ENCODE measurements at places on chromosomes 1 and 21.

DNA sequence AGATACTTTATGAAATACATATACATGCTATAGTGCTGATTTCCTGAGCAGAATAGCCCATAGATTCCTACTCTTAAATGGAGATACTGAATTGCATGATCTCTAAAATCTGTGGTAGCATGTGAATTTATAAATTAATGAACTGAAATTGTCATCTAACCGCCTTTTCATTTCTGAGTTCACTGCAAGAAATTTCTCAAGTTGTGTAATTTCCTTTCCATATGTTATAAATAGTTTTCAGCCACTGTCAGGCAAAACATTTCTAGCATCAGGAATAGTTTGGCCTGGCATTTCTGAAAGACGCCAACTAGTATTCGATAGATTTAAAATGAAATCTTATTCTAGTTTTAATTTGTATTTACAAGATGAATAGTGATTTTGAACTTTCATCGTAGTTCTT lies 310.1 kb downstream of the USH2A start:
- DNase-seq, result no peak

DNA sequence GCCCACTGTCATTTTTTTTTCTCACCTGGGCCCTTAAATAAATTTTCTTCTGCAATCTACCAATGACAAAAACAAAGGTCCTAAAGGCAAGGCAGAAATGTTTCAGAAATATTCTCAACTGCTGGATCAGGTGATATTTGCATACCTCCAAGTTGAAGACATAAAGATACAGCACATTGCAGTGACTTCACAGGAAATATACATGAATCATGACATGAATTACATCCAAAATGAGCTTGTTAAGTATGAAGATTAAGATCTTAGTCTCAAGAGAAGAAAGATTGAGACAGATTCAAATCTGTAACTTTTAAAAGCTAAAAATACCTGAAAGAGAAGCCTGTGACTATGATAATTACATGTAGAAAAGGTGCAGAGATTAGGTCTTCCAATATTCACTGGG lies 207.8 kb downstream of the SIPA1L2 start:
- DNase-seq, result no peak

- no peak for DNase-seq
These were observed 50.6 kb downstream of the RPS6KA1 start for GRCh38 chr1:26580116-26580515.

GRCh38 chr1:84271441-84272151 lies 29.9 kb upstream of the SAMD13 start:
- peak; percentile 17 for DNase-seq

GRCh38 chr1:238336531-238336930 lies 445.8 kb upstream of the ZP4 start:
- no peak for DNase-seq

DNA sequence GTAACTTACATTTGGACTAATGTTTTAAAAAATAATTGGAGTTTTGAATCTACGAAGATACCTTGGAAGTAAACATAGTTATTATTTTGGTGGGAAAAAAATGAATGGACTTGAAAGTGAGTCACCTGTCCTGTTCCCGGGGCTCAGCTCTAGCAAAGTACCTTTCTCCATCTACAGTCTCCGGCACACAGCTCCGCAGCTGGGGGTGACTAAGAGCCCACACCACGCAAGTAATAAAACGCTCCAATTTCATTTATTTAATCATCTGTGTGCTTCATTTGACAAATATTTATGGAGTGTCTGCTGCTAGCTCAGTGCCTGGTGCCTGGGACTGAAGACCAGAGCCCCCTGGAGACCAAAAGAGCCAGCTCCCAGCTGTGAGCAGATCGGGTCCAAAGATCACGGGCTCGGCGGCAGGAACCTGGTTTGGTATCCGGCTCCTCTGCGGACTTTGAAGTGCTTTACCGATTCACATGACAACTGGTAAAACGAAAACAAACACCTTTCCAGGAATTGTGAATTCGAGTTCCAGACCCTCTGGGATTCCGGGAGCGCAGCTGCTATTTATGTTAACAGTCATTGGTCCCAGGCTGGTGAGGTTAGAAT lies 1.7 kb upstream of the RIPK4 start:
- DNase-seq, result no peak

DNA sequence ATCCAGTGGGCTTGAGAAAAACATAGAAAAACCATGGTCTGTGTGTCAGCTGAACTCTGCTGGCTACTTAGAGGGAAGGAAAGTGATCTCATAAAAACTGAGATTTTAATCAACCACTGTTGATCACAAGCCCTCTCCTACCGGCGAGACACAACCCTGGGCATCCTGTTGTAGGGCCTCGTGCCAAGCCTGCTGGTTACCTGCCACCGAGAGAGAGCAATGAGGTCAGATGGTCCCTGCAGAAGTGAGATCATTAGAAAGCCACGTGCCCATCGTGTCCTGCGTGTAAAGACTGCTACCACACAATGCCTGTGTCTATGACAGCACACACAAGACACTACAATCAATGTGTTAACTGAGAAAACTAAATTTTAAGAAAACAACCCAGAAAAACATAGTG lies 41.7 kb upstream of the GPR153 start:
- DNase-seq, result no peak

DNA sequence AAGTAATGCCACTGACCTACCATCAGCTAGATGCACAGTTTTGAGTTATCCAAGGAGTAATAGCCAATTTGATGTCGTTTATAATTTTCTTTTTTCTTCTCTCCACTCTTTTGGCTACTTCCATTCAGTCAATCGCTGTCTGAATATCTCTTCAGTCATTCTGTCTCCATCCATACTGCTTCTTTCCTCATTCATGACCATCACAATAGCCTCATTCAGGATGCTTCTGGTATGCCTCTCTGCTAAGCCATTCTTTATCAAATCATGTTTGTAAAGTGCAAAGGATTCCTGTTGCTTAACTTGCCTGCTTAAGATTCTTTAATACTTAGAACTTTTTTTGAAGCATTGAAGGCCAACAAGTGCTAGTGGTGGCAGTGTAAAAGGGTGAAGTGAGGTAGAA lies 20.2 kb downstream of the TYW3 start:
- no peak for DNase-seq

DNA sequence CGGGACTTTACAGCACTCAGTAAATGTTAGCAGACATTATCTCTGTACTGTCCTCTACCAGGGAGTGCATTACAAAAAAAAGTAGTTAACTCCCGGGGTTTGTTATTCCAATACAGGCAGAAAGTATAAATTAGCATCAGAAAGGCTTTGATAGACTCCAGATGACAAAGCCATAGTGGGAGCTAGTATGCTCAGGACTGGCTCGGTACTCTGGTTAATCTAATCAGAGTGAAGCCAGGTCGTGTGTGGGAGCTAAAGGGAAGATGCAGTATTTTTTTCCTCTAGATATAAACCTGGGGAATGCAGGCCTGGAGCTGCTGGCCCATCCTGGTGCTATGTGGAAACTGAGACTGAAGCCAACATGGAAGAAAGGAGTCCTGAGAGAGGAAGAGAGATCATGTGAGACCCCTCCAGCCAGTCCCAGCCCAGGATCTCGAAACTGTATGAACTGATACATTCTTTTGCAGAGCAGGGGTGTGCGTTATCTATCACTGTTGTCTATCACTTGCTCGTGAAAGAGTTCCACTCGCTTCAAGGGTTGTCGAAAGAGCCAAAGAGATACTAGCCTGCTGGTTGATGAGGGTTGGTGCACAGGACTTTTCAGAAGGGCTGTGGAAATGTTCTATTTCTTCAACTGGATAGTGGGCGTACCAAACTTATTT lies 125.8 kb downstream of the PLPP3 start:
- DNase-seq, result no peak

- no peak for DNase-seq
These were observed 20.0 kb downstream of the USP25 start for GRCh38 chr21:15749861-15750159.

GRCh38 chr1:9435153-9435636 lies 104.1 kb upstream of the SLC25A33 start:
- no peak for DNase-seq

- no peak for DNase-seq
These were observed 10.5 kb upstream of the IRF2BP2 start for GRCh38 chr1:234620272-234621126.

GRCh38 chr1:211013346-211014240 lies 120.4 kb downstream of the KCNH1 start:
- DNase-seq, result no peak

GRCh38 chr1:1206376-1206965 lies at the start of gene TNFRSF18:
TNFRSF18 (minus strand) TSS chr1:1206592; CDS start chr1:1206571, 21 bp downstream.
- DNase-seq, result no peak

GRCh38 chr1:12644829-12645228 lies 944 bp downstream of the AADACL4 start:
- no peak for DNase-seq

GRCh38 chr21:41600961-41601572 lies 93.1 kb upstream of the TMPRSS2 start:
- DNase-seq, result no peak

- no peak for DNase-seq
These were observed 43.6 kb downstream of the RAP1GAP start for GRCh38 chr1:21625390-21626190.

- no peak for DNase-seq
These were observed 136.1 kb downstream of the RWDD3 start for GRCh38 chr1:95369985-95370690.

GRCh38 chr1:225567789-225568188 lies 85.1 kb downstream of the ENAH start:
- no peak for DNase-seq

DNA sequence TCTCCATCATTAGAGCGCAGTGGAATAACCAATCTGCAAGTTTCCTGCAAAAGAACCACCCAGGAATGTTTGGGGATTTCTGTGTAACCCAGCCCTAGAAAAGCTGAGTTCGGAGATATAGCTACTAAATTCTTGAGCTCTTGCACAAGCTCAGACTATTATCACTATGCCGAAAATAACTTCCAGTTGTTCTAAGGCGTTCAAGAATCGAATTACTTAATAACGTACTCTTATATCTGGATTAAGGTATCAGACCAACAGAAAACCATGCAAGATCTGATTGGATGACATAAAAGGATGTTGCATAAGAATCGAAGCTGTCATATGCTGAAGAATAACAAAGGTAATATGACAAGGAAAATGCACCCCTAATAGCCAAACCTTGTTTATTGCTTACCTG lies 7.5 kb upstream of the LAMC2 start:
- DNase-seq, result no peak

- DNase-seq, result no peak
These were observed 134.7 kb upstream of the VANGL1 start for GRCh38 chr1:115506924-115507589.

DNA sequence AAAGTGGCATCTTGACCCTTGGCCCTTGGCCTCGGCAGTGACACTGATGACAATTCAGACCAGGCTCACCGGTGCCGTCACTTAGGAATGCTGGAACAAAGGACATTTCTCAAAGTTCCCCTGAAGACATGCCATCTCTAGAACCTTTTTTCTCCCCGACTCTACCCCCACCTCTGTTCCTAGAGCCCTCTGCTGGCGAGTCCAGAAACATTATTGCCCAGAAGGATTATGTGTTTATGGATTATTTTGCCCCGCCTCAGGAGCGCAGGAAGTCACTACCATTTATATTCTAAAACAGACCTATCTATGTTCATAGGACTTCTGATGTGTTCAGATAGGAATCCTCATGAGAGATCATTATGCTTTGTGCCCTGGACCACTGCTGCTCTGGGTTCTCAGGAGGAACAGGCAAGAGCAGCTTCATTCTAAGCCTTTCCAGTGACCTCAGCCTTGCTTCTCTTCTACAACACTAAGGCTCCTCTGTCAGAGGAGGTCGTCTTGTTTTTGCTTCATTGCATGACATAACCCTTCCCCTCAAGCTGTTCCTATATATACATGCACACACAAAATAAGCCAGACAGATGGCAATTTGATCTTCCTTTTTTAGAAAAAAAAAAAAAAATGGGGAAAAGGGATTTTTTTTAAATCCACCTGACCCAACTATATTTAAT lies 12.4 kb upstream of the SHISA4 start:
- no peak for DNase-seq

GRCh38 chr1:247110627-247111258 lies 6.6 kb upstream of the ZNF669 start:
- no peak for DNase-seq

- no peak for DNase-seq
These were observed 79.4 kb upstream of the USH2A start for GRCh38 chr1:216502528-216503162.

DNA sequence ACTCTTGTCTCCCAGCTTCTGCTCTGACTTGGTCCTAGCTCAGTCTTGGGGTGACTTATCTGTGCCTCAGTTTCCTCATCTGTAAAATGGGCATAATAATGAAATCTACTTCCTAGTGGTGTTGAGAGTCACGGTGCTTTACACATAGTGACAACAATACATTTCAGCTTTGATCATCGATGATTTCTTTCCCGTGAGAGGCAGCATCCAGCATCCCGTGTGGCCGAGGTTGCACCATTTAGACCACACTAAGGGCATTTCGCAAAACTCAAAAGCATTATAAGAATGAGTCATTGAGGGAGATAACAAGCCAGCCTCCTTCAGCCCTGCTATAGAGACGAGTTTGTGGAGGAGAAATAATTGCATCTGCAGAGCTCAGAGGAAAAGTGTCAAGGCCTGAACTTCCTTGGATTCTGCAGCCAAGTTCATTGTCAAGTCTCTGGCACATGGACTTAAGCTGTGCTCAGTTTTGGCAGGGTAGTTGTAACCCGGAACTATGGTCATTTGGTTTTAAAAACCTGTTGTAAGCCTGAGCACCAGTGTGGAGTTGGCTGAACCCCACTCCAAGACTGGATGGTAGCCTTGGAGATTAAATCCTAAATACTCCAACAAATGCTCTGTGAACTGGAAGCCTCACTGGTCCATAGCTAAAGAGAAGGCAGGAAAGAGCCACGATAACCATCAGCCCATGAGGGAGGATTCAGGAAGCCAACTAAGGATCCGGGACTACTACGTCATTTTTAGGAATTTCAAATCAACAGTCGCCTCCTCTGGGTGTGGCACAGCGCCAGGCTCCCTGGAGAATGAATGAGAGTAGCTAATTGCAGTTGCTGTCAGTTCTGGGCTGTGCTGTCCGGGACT lies 64.2 kb downstream of the TCP10L start:
- DNase-seq, result no peak

DNA sequence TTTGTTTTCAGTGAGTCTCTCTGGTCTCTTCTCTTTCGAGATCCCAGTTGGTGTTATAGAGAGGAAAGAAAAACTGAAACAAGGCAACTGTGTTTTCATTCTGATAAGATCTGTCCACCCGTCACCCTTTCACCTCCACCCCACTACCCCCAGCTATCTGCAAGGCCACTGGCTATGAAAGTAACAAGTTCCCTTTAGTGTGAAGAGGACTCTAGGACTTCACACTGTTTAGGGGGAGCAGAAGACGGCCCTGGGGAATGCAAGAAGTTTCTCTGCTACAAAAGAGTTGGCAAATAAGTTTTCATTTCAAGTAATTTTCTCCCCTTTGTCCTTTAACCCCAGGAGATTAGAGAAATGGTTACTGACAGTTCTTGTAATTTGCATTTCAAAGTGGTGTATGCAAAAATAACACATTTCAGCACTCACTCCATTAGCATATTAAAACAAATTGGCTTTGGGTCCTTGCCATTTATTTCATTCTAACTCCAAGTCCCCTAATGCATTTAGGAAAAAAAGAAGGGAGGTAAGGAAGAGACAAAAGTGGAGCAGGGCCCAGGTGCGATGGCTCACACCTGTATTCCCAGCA lies 79.6 kb upstream of the PPM1J start:
- no peak for DNase-seq

GRCh38 chr1:77655431-77655974 lies 27.0 kb downstream of the ZZZ3 start:
- no peak for DNase-seq

Measured in GM19239 (cell line).